ENCODE measurements at places on chromosomes 4 and X.

DNA sequence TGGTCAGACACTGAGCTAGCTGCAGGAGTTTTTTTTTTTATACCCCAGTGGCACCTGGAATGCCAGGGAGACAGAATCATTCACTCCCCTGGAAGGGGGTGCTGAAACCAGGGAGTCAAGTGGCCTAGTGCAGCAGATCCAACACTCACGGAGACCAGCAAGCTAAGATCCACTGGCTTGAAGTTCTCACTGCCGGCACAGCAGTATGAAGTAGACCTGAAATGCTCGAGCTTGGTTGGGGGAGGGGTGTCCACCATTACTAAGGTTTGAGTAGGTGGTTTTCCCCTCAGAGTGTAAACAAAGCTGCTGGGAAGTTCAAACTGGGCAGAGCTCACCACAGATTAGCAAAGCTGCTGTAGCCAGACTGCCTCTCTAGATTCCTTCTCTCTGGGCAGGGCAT, 537.9 kb upstream of the LCORL start:
- no peak for DNase-seq

DNA sequence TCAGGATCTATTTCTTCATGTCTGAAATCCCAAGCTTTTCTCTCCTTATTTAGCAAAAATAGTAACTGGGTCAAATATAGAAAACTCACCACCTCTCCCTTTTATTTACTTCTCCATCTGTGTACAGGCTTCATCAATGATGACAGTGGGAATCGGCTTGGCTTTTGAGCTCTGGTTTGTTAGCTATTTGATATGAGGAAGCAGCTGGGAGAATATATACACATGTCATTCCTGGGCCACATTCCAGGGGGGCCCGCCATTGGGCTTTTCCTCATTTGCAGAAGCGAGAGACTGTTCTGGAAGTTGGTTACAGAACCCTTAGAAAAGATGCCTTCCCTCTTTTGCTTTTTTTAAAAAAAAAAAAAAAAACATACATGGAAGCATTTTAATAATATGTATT, 107.4 kb upstream of the F9 start:
- no peak for DNase-seq

- DNase-seq, result no peak
Measured at GRCh38 chr4:52368895-52369294, 290.2 kb downstream of the USP46 start.

DNA sequence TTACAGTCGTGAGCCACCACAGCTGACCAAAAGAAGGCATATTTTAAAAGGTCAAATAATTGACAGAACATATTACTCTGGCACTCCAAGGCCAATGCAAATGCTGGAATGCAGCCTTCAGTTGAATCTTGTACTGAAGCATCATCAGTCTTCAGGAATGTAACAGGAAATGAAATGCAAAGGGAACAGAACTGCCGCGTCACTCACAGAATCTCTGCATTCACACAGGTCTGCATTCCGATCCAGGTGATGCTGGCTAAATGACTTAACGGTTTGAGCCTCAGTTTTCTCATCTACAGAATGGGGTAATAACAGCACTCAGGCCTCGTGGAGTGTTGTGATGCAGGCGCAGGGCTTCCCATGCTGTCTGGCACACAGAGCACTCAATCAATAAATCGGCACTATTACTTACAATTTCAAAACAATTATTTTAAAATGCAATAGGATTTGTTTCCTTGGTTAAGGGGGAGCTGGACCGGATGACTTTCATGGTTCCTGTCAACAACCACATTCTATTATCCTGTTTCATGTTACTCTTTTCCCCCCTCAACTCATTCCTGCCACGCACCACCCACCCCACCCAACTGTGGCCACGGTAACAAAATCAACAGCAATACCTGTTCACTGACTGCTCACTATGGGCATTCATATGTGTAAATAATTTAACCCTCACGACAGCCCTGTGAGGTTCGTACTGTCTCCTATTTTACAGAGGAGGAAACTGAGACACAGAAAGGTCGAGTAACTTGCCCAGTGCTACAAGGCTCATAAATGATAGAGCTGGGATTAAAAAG, 32.4 kb downstream of the IGFBP7 start:
- DNase-seq, result no peak

DNA sequence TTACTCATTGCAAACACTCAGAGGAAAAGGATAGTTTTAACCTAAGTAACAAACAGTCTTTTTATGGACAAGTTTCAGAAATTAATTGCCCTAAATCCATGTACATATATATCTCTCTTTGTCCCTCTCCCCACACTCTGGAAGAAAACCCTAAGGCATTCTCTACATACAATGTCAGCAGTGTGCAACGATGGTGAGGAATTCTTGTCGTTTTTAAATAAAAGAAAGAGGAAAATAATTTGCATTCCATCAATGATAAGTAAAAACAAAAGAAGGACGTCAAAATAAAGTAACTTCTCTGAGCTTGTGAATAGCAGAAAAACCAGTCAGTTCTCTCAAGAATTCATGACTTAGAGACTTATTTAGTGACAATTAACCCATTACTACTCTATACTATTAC, 550.5 kb upstream of the DIPK2B start:
- no peak for DNase-seq

GRCh38 chr4:115219315-115219860, 106.0 kb upstream of the NDST4 start:
- no peak for DNase-seq

- DNase-seq, result no peak
Measured at GRCh38 chr4:22301253-22301652, 214.6 kb downstream of the ADGRA3 start.

Measured in AML-193 (cell line).